Midbrain (tissue), 1 donor: ENCODE measurements at places on chromosomes 3 and 15.

DNA sequence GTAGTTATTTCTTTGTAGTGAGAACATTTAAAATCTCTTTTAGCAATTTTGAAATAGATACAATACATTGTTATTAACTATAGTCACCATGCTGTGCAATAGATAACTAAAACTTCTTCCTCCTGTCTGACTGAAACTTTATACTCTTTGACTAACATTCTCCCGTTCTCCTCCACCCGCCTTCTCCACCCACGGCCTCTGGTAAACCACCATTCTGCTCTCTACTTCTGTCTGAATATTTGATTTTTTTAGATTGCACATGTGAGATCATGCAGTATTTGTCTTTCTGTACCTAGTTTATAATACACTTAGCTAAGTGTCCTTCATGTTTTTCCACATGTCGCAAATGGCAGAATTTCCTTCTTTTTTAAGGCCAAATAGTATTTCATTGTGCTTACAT, 72.8 kb upstream of the RBM5 start:
- no peak for DNase-seq

- DNase-seq: no peak
Measured at GRCh38 chr3:127044996-127045395, 62.1 kb downstream of the PLXNA1 start.

DNA sequence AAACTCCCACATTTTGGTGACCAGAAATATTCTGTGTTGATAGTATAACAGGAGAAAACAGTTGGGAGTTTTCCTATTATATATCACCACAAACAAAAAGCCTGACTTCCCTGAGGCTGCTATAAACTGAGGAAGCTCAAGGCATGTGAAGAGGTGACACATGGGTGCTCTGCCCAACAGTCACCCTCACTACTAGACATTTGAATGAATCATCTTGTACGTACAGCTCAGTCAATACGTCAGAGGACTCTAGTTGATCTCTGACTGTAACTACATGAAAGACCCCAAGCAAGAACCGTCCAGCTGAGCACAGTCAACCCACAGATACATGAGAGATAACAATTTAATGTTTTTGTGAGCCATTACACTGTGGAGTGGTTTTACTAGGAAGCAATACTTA, 338.3 kb upstream of the ATP11B start:
- no peak for DNase-seq

- no peak for DNase-seq
Measured at GRCh38 chr3:53643757-53644156, 149.3 kb downstream of the CACNA1D start.

GRCh38 chr3:64863226-64864212, 175.7 kb upstream of the ADAMTS9 start:
- peak; percentile 13 for DNase-seq

DNA sequence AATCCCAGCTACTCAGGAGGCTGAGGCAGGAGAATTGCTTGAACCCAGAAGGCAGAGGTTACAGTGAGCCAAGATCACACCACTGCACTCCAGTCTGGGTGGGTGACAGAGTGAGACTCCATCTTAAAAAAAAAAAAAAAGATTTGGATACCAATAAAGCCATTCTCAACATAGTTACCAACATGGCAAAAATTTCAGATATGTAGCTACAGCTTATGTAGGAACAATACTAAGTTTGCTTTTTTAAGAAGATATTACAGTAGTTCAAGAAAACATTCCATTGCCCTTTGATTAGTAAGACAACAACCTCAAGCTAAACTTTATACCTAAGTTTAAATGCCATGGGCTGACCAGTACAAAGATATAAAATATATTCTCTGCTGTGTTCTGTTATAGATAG, 34.4 kb downstream of the ZNF106 start:
- no peak for DNase-seq

DNA sequence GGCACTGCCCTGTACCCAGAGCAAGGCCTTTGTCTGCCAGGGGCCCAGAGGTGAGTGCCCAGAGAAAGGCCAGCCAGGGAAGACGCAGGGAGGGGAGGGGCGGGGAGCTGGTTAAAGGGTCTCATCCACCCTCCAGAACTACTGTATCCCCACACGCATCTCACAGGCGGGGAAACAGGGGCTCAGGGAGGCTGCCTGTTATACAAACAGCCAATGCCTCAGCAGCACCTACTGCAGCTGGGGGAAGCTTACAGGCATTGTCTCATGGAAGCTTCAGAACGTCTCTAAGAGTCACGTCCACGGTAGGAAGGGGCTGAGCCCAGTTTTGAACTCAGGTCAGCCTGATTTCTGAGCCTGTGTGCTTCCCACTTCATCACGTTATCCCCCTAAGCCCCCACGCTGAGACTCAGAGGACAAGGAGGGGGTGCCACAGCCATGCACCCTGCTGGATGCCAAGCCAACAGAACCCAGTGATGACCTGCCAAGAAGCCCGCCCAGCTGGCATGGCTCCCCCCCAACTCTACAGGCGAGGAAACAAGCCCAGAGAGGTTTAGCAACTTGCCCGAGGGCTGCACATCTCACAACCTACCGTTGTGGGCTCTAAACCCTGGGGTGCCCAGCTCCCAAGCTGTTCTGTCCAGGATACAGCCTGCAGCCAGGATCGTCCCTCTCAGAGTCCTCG, 54.5 kb downstream of the IQSEC1 start:
- DNase-seq: peak; percentile 16

DNA sequence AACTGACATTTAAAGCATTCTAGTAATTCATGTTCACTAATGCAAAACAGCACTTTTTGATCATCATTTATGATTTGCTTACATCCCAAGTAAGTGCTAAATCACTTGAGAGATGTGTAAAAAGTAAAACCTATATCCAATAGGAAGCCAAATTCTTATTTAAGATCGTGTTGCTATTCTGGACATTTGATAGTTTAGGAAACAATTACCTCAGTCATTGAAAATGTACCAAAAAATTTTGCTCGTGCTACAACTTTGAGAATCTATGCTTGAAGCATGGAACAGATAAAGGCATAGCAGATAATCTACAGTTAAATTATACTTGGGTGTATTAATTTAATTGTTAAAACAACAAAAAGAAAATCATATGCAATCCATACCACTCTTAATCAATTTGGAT, 571.6 kb upstream of the NR2F2 start:
- no peak for DNase-seq

- no peak for DNase-seq
Measured at GRCh38 chr3:775178-775880, 317.5 kb upstream of the CNTN6 start.

DNA sequence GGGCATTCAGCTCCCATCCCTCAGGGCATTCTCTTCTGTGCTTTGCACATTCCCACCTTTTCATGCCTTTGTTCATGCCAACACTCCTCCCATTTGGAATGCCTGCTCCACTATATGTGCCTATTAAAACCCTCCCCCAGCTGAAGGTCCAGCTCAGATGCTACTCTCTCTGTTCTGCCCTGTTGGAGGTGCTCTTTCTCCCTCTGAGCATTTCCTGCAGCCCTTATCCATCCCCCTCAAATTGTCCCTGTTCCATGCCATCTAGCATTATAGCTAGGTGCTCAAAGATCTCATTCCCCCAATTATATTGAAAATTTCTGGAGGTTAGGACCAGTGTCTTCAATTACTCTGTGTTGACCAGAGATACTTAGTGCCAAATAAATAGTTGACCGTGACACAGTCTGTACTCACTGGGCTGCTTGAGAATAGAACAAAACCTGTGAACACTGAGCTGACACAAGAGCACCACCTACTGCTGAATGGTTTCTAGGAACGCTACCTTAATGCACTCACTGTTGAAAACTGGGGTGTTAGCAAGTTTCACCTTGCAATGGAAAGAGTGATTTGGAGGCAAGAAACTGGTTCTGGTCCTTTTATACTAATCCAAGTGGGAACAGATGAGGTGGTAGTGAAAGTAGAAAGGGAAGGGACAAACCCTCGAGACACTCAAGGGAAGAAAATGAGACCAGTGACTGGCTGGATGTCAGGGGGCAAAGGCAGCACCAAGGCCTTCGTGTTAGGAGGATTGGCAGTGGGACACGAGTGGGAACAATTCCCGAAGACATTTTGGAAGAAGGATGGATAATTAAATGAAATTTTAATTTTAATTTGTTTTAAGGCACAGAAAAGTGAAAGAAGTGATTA, 289.8 kb upstream of the ROPN1 start:
- DNase-seq: peak; percentile 22

DNA sequence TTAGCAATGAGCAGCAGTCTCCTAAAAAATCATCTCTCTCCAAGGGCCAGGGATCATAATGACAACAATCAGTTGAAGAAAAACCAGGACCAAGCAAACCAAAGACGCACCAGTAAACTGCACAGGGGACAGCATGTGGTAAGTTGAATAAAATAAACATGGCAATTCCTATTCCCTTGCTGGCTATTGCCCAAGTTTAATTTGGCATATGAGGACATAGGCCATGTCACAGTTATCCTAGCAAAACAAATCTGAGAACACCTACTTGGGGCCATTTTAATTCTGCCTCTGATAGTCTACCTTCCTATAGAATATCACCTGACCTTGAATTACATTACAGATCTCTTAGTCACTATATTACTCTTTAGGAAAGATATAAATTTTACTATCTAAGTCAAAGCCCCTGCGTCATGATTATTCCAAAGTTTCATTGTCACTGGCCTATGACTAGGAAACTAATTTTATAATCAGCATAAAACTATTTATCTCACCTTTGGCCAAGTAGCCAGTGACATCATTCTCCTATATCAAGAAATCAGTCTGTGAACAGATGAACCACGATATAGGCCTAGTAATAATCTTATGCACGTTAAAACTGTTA, 23.0 kb downstream of the AP3S2 start:
- no peak for DNase-seq

DNA sequence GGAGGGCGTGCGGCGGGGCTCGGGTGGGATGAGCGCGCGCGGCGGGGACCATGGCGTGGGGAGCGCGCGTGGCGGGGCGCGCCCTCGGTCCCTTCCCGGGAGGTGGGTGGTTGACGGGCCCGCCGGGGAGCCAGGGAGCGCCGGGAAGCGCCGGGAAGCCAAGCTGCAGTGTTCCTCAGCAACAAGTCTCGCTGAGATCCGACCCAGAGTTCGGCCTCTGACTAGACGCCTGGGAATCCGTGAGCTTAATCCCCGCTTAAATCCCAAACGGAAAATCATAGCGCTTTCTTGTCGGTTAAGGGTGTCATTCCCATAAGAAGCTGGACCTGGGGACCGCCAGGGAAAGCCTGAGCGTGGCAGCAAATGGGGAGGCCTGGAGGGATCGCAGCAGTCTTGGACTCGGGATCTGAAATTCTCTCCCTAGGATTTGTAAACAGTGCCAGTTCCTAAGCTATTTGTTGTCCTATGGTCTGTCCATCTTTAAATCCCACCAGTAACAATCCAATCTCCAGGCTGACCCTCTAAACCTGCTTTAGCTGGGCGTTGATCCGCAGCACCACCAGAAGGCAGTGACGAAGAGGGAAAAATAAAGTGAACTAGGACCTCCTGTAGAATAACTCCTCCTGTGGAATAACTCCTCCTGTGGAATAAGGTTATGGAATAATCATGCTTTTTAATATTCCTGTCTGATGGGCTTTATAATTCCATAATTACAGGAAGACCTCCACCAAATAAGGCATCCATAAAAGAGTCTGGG, 570 bp upstream of the NEDD4 start:
- no peak for DNase-seq

DNA sequence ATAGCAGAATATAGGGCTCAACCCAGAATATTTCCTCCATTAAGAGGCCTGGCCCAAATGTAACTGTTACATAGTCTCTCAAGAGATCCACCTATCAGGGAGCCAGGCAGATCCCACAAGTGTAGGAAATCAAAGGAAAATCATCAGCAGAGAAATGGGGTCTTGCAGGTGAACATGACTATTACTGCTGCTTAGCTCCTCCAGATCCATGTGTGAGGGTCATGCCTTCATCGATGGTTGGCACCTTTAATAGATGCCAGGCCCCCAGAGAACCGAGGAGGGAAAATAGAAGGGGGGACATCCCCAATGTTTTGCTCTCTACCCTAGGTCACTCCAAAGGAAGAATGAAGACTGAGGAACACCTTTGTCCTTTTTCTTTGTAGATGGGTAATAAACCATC, 1029.9 kb upstream of the CADM2 start:
- no peak for DNase-seq

- DNase-seq: no peak
Measured at GRCh38 chr3:58394339-58394738, 39.3 kb downstream of the PDHB start.

GRCh38 chr15:100601617-100602063, 344 bp downstream of the LINS1 start:
- DNase-seq: no peak

GRCh38 chr15:65916664-65917406, 47.5 kb downstream of the RAB11A start:
- peak; percentile 72 for DNase-seq

- no peak for DNase-seq
Measured at GRCh38 chr3:170753421-170754310, 116.3 kb downstream of the RPL22L1 start.

- DNase-seq: no peak
Measured at GRCh38 chr3:77536038-77536775, 496.3 kb downstream of the ROBO2 start.

DNA sequence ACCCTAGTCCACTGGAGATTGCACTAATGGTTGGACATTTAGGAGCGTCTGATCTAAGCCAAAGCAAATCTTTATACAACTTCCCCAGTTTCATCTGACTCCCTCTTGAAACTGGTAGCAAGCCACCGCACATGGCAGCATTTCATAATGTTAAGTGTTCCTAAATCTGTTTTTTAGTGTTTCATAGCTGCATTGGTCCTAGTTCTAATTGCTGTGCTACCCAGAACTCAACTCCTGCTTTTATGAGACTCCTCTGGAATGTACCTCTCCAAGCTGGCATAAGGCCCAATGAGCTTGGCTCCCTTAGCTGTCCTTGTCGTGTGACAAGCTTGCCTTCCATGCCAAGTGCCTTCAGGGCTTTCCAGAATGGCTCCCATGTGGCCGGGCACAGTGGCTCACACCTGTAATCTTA, 65.3 kb upstream of the FLNB start:
- no peak for DNase-seq

DNA sequence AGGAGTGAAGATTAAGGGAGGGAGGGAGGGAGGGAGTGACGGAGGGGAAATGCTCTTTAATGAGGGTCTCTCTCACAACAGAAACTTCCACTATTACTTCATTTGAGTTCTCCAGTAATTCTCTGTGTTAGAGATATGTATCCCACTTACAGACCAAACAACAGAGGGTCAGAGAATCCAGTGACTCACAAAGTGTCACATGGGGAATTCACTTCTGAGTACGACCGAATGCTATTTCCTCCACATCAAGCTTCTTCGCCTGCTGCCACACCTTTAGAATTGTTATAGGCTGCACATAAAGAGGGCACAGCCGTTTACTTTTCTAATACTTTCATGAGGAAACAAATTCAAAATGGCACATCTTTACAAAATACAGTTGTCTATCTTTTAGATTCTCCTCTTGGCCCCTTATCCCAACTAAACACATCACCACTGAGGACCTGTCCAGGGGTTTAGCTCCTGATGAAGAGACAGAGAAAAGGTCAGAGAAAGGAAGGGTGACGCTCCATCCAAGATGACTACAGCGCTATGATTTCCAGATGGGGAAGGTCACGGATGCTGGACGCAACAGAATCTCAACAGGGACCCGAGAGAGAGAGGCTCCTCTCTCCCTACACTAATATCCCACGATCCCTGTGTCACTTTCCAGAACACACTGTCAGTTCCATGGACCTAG, 119.0 kb downstream of the XXYLT1 start:
- DNase-seq: no peak

GRCh38 chr3:158489181-158489580, 81.8 kb upstream of the MLF1 start:
- DNase-seq: no peak
